ENCODE measurements at places on chromosomes 6 and 20. TPM values are rescaled to one million over a fixed set of nuclear protein-coding genes. Genes with fewer than 3 reads are reported as not detected.

Gene CLPSL2
- not detected for total RNA-seq

Gene PDRG1
- total RNA-seq, result 8.3 TPM

Gene ZC3H12D
- 0.81 TPM for total RNA-seq

Gene MYT1
- total RNA-seq, result 0.54 TPM

Gene CCN5
- total RNA-seq, result 47.6 TPM

- DNase-seq, result no peak
- no peak overlapping the region for H3K27ac ChIP-seq
- H3K4me1 ChIP-seq, result peaks cover 15% of the 10 kb centered on the region
- H3K27me3 ChIP-seq, result no peaks in the 10 kb centered on the region
- H3K36me3 ChIP-seq, result no peaks in the 10 kb centered on the region
- no peak overlapping the region for H3K4me3 ChIP-seq
These were observed 17.1 kb downstream of the REPS1 start for GRCh38 chr6:138970856-138971425.

GRCh38 chr6:144969154-144969553 is 684.0 kb downstream of the UTRN start:
- no peak overlapping the region for H3K27ac ChIP-seq
- DNase-seq, result no peak
- H3K27me3 ChIP-seq, result no peaks in the 10 kb centered on the region
- no peak overlapping the region for H3K4me3 ChIP-seq
- no peaks in the 10 kb centered on the region for H3K4me1 ChIP-seq

DNA sequence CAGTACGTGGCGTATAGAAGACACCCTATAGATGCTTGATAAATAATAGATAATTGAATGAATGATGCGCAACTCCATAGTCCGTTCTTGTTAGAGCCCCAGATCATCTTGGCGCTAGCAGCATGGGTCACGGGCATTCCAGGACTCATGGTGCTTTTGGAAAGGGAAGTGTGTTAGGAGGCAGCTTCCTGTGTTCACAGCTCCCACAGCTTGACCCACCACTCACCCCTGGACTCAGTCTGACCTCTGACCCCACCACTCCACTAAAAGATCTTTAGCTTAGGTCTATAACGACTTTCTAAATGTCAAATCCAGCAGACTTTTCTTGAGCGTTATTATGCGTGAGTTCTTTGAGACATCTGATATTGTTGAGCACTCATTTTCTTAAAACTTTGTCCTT is 35.8 kb upstream of the KIF16B start:
- DNase-seq, result no peak
- H3K27ac ChIP-seq, result no peak overlapping the region
- H3K27me3 ChIP-seq, result no peaks in the 10 kb centered on the region
- H3K4me1 ChIP-seq, result no peaks in the 10 kb centered on the region

GRCh38 chr6:165571721-165572132 is 91.3 kb downstream of the PDE10A start:
- no peak for DNase-seq
- no peaks in the 10 kb centered on the region for H3K27me3 ChIP-seq
- H3K4me1 ChIP-seq, result peaks cover 42% of the 10 kb centered on the region
- H3K27ac ChIP-seq, result no peak overlapping the region
- no peak overlapping the region for H3K4me3 ChIP-seq
- no peaks in the 10 kb centered on the region for H3K36me3 ChIP-seq

DNA sequence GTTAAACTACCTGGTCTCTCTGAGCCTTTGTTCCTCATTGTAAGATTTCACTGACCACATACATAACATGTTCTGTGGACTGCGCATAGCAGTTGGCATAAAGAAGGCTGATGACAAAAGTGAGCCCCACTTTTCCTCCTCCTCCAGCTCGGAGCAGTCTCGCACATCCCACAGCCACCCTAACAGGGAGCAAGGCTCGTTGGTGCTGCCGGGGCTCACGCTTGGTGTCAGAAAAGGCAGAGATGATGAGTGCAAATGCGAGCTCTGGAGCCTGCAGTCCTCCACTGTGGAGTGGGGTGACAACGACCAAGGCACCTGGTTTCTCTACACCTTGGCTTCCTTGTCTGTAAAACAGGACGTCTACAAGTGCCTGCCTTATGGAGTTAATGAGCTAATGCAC is 9.7 kb downstream of the TGM3 start:
- H3K27me3 ChIP-seq, result no peaks in the 10 kb centered on the region
- no peak overlapping the region for H3K4me3 ChIP-seq
- no peak overlapping the region for H3K27ac ChIP-seq

DNA sequence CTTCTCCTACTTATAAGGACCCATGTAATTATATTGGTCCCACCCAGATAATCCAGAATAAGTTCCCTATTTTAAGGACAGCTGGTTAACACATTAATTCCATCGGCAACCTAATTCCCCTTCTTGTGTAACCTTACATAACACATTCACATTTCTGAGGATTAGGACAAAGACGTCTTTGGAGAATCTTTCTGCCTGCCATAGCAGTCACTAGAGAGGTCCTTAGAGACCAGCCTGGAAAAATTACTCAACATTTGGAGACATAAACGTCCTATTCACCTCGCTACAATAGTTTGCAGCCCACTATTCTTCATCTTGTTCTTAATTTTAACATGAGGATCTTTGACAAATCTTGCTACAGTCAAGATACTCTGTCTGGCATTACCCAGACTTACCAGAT is 100.1 kb downstream of the MAFB start:
- H3K4me3 ChIP-seq, result no peak overlapping the region
- H3K27ac ChIP-seq, result no peak overlapping the region
- H3K27me3 ChIP-seq, result no peaks in the 10 kb centered on the region
- no peak for DNase-seq
- no peaks in the 10 kb centered on the region for H3K4me1 ChIP-seq
